Smooth muscle cell of the brain vasculature (primary cell): ENCODE measurements at places on chromosomes 1 and 21.

DNA sequence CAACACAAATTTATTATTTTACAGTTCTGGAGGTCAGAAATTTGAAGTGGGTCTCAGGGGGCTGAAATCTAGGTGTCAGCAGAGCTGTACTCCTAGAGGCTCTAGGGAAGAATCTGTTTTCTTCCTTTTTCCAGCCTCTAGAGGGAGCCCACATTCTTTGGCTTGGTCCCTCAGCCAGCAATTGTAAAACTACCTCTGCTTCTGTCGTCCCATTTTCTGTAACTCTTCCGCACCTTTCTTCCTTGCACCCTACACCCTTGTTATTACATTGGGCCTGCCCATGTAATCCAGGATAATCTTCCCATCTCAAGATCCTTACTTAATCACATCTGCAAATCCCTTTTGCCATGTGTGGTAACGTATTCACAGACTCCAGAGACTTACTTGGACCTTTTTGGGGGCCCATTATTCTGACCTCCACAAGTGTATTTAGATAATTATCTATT is 24.8 kb upstream of the THEM4 start:
- peak; percentile 28 for DNase-seq

DNA sequence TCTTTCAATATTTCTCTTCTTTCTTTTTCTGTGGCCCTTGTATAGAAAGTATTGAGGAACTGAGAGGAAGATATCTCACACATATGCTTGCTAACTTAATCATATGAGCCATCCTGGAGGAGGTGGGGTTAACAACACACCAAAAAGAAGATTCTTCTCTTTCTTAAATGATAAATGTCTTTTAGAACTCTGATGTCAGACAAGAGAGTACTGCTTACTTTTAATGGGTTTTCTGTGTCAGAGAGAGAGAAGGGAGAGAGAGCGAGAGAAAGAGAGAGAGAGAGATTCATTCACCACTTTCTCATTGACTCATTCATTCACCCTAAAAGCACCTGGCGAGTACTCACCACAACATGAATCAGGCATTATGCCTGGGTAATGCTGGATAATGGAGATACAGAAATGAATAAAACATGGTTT is 250.3 kb upstream of the SGIP1 start:
- DNase-seq: no peak

DNA sequence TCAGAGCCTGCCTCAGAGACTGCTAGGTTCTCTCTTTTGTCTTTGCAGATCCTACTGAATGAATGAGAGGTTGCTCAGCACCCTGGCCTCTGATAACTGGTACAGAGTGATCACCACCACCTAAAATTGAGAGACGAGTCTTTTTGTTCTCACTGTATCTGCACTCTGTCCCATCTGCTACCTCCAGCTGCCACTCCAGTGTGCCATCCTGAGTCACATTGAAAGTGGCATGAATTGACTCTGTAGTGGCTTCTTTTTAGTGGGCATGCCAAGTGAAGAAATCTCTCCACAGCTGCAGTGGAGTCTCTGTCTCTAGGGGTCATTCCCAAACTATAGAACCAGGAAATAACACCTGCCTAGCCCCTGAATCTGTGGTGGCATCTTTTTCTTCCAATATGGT is 14.7 kb downstream of the CAMK1G start:
- no peak for DNase-seq

DNA sequence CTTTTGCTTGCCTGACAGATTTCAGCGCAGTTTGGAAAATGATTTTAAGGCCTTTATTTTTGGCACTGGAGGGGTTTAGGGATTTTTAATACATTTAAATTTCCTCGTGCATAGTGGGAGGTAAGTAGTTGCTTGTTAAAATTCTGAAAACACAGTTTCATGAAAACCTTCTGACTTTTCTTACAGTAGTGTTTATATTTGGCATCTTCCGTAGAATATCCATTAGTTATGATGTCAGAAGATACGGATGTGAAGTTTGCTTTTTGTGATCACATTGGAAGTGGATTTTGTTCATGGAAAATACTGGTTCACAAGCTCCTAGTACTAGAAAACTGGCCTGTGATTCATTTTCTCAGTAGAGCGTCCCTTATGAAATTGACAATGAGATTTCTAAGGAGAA is 1.3 kb downstream of the RABGAP1L start:
- DNase-seq: no peak

- DNase-seq: peak; percentile 62
Measured at GRCh38 chr1:15168479-15168878, 14.9 kb downstream of the TMEM51 start.

- no peak for DNase-seq
Measured at GRCh38 chr1:200965111-200965805, 58.3 kb downstream of the KIF21B start.

DNA sequence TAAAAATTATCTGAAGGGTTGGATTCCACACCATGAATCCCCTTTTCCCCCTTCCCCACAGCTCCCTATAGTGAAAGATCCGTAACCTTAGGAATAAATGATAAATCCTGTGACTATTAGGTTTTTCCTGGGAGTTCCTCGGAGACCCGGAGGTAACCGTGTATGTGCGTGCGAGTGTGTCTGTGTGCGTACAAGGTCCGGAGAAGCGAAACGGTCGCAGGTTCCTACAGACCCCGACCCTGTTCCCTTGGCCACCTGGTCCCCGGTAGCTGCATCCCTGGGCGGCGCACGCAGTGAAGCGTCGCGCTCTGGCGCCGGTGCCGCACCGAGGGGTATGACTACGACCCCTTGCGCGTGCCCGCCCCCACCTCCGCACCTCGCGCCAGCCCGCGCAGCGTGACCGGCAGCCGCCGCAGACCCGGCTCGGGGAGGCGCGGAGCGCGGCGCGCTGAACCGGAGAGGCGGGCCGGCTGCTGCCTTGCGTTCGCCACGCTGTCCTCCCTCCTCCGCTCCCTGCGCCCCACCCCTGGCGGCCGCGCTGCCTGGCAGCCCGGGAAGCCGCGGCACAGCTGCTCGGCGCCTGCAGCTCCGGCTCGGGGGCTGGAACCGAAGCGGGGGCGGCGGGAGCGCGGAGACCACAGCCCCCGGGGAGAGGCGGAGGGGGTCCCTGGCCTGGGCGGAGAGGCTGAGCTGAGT is at the start of gene AK5:
Gene AK5 (plus strand): TSS at position 529 of the 696 bp plus-strand sequence. CDS start 295 bp downstream, outside the sequence.
- no peak for DNase-seq

DNA sequence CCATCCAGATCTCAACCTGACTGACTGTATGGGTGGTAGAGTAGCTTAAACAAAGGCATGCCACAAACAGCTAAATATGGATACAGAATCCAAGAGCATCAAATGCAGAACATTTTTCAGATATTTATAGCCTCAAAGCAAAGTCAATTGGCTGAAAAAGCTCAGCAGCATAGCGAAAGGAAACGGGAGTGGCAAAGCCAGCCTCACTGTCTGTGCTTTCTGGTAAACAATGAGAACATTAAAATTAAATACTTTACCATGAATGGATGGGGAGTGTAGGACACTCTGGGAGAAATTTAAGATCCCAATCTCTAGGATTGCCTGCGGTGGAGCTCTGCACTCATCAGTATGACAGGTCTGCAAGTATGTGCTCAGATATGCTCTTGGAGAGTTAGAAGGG is 4.4 kb downstream of the RASAL2 start:
- DNase-seq: no peak

DNA sequence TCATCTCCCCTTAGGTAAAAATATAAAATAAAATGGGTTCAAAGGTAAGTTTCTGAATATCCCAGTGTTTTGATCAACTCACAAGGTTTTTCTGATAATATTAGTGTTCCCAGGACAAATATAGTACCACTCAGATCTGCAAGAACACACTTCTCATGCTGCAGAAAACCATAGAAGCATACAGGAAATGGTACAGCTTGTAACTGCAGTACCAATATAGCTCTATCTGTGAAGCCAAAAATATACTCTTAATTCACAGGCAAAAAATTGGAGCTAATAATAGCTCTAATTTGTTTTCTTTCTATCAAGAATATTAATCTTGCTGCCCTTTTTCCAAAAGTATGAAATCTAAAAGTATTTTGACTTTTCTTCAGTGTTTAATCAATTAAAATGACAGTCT is 13.2 kb downstream of the VPS45 start:
- no peak for DNase-seq

- DNase-seq: no peak
Measured at GRCh38 chr1:90134175-90134955, 139.5 kb downstream of the ZNF326 start.

DNA sequence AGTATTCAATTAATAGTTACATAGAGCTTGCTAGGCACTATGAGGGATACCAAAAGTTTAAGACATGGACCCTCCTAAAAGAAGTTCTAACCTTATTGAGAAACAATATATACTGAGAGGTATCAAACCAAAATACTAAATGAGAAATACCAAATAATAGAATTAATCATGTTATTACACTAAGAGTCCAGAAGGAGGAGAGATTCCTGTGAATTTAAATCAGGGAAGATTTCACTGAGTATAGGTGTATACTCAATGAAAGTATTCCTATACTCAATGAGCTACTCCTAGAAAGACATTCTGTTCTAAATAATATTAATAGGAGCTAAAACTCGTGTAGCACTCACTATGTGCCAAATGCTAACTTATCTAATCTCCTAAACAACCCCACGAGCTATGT is 9.4 kb downstream of the CR1L start:
- no peak for DNase-seq

GRCh38 chr1:171434717-171435346 is 50.5 kb upstream of the PRRC2C start:
- DNase-seq: no peak

GRCh38 chr1:153525088-153525728 is 10.6 kb downstream of the S100A6 start:
- no peak for DNase-seq

- DNase-seq: no peak
Measured at GRCh38 chr1:64956733-64957441, 9.5 kb downstream of the JAK1 start.

GRCh38 chr1:245416781-245417180 is 262.0 kb downstream of the KIF26B start:
- DNase-seq: no peak

DNA sequence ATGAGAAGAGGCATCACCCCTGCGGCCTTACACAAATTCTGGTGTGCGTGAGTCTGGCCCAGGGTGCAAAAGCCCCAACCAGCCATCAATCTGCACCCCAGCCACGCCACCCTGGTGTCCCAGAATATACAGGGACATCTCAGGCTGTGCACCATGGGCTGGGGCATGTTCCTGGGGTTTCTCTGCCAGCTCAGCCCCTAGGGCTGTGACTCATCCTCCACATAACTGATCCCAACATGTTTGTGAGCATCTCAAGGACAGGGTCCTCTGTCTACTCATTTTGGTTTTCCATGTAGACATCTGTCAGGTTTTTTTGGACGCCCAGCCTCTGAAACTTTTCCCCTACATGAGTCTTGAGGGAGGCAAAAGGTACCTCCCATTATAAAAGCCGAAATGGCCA is 511 bp downstream of the ZNF683 start:
- no peak for DNase-seq

GRCh38 chr1:36464605-36465393 is 615 bp upstream of the MRPS15 start:
- no peak for DNase-seq

GRCh38 chr1:154846565-154847442 is 23.3 kb downstream of the KCNN3 start:
- DNase-seq: no peak

- no peak for DNase-seq
Measured at GRCh38 chr1:43074244-43074643, 97.8 kb downstream of the EBNA1BP2 start.

- DNase-seq: no peak
Measured at GRCh38 chr21:40143822-40144525, 276.7 kb downstream of the PCP4 start.

DNA sequence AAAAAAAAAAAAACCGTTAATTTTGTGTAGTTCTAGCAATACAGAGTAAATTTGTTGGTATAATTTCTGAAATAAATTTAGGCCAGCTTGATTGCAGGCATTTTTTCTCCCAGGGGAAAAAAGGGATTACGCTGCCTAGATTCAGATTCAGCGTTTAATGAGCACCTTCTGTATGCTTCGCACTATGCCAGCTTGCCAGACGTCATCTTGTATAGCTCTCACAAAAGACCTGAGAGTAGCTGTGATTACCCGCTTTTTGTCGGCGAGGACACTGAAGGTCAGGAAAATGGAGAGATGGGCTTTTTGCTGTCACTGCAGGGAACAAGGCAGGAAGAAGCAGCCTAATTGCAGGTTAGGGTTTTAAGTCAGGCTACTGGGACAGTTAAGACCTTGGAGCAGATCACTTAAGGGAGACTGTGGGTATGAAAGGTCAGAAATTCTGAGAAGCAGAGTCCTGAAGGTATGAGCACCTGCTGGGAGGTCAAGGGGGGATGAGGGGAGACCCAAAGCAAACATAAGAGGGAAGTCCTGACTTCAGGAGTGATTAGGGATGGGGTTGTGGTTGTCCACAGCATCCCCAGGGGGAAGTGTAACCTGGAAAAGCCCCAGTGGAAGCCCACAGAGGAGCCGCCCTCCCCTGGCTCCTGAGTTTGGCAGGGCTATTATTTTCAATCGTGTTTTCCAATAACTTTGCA is 39.0 kb downstream of the TMCC2 start:
- no peak for DNase-seq

- DNase-seq: no peak
Measured at GRCh38 chr1:187237542-187237941, 408.8 kb downstream of the PLA2G4A start.

DNA sequence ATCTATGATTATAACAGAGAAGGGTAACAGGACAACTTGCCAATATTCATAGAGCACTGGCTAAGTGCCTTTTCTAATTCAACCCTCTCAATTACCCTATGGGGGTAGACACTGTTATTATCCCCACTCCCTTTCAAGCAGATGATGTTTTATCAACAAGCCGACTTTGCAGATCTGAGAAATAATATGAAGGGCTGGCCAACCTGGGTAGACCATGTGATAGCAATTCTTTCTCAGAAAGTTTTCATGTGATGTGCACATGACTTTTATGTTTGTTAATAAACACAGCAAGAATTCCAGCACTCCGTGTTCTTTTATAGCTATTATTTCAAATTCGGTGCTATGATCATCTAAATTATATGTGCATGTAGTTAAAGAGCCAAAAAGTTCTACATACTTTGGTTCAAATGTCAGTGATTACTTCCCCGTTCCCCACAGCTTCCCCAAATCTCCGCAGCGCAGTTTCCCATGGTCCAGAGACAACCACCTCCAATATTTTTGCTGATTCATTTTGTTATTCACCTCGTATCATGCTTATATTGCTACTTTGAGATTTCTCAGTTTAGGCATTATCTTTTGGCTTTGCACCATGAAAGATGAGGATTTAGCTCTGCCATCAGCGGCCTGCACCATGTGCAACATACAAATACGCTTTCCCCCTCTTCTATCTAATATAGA is 96.7 kb upstream of the GADD45A start:
- DNase-seq: no peak

DNA sequence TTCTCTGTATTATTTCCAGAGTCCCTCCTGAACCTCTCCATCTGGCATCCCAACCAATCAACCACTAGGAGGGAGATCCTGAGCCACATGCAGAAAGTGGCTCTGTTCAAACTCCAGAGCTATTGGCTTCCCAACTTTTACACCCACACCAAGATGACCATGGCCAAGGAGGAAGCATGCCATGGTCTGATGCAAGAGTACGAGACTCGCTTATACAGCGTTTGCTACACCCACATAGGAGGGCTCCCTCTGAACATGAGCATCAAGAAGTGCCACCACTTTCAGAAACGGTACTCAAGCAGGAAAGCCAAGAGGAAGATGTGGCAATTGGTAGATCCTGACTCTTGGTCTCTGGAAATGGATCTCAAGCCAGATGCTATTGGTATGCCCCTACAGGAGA is 23.6 kb downstream of the RGSL1 start:
- DNase-seq: no peak
